Iris pigment epithelial cell (primary cell): ENCODE measurements at places on chromosomes 13 and 19.

GRCh38 chr13:113765564-113765910 lies 6.5 kb downstream of the TMEM255B start:
- no peak for DNase-seq

GRCh38 chr19:54653181-54653809 lies 9.5 kb upstream of the LILRB4 start:
- peak; percentile 33 for DNase-seq

- peak; percentile 71 for DNase-seq
These were observed 110.2 kb upstream of the SPATA13 start for GRCh38 chr13:24050292-24050711.

GRCh38 chr19:47523473-47523872 lies 8.6 kb upstream of the NAPA start:
- DNase-seq: no peak

DNA sequence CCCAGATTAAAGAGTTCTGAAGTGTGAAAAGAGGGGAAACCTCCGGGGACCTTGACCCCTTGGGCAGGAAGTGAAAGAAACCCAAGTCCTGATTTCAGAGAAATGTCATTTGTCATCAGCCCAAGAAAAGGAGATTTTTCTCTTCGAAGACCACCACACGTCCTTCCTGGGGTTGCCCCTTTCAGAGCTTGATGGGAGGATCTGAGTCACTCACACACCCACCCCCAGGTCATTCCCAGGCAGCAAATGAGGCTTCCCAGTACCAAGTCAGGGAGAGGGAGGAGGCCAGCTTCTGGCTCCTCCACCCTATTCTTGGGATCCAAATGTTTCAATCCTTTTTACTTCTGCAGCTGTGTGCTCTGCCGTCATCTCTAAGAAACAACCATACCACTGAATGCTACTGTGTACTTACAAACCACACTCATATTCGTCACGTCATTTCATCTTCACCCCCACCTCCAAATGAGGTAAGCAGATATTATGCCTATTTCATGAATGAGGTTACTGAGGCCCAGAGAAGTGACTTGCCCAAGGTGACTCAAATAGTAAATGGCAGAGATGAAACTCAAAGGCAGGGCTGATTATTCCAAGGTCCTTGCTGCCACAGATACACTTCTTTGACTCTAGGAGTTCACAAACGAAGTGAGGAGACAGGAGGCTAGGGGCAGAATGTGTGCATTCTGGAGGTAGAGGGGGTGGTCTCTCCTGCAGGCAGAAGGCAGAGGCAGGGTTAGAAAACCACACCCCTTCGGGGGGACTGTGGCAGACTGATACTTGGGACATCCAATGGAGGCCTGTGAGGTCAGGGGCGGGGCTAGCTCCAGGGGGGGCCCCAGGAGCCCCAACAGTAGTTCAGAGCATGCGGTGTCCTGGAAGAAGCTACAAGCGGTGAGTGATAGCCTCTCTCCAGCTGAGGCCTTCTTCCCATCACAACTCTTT lies 5.0 kb upstream of the KMT2B start:
- DNase-seq: no peak

DNA sequence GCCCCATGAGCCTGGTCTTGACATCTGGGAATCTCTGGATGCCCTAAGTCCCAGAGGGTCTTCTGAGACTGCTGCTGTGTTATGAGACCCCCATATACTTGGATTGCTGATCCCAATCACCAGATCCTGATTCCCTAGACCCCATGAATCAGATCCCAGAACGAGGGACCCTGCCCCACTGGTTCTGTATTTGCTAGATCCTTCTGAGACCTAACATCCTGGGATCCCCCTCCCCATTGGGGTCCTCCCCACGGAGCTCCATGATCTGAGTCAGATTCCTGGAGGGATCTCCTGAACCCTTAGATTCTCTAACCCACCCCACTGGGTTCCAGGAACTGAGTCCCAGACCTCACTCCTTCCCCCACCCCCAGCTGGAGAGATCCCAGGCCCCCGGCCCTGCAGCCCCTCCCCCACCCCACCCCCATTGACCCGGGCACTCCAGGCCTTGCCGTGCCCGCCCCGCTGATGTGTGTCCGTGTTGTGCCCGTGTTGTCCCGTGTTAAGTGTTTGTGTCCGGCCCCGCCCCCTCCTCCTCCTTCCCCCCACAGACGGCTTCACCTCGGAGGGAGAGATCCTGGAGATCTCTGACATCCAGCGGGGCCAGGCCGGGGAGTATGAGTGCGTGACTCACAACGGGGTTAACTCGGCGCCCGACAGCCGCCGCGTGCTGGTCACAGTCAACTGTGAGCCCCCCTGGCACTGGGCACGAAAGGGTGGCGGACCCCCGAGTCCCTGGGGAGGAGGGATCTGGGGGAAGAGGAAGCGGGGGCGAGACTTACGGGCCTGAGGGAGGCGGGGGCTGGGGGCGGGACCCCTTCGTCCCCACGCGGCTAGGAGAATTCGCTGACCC lies 15.0 kb downstream of the IGLON5 start:
- DNase-seq: no peak

DNA sequence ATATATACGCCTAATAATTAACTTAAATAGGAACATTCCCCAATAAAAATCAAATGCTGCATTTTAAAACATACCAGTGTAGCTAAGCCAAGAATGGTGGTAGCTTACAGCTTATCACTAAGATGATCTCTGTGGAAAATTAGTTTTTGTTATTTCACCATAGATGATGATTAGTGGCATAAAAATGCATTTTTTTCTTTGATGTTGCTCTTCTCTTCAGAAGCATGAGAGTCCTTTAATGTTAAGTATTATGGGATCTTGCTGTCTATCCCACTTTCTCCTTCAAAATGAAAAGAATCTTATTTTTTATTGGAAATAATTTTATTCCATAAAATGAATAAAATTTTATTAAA lies 731.0 kb downstream of the SLITRK1 start:
- peak; percentile 67 for DNase-seq

- no peak for DNase-seq
These were observed 52.8 kb downstream of the ZNF823 start for GRCh38 chr19:11685676-11686650.

DNA sequence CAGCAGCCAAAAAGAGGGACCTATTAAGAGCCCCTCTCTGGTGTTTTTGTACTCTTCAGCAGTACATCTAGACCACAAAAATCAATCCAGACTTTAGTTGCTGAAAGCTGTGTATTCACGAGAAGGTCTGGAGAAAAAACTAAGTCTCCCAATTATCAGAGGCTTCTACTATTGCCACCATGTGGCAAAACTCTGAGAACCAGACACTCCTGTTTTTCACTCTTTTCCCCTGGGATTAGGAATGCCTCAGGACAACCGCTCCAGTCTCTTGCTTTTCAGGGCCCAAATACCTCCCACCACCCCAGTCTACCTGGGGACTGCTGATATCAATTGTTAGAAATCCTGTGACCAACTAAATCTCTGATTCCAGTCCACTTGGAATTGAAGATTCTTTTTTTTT lies 30.1 kb upstream of the OBI1 start:
- no peak for DNase-seq

GRCh38 chr13:23671897-23672296 lies 101.7 kb downstream of the TNFRSF19 start:
- DNase-seq: peak; percentile 85

DNA sequence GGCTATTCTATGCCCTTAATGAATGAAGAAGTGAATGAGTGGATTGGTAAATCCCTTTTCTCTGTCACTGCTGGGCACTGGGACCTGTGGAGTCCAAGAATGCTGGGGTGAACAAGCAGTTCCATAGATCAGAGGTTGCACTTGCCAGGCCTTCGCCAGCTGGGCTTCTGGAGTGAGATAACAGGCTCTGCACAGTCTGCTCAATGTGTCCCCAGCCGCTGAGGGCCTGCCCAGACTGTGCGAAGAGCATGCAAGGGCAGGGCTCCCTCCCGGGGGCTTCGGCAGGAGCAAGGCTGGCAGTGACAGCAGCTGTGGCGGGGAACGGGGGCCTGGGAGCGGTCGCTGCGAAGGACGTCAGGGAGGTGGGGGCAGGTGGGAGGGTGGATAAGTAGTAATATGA lies 51.3 kb downstream of the ZNF536 start:
- no peak for DNase-seq

- no peak for DNase-seq
These were observed 665.0 kb upstream of the SLITRK6 start for GRCh38 chr13:86464193-86464592.

DNA sequence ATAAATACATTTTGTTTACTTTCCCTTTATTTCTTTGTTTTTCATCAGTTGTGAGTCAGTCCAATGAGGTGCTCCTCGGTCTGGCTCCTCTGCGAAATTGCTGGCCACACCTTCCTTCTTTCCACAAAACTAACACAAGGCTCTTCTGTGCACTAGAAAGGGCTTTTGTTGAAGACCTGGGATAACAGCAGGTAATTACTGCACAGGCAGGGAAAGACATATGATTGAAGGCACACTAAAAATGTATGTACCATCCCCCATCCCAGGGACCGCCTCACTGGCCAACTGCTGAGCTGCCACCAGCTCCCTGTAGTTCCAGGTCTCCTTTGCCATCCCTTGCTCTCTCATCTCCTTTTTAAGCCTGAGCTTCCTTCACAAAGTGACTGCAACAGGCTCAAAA lies 180.5 kb downstream of the EFNB2 start:
- DNase-seq: no peak

DNA sequence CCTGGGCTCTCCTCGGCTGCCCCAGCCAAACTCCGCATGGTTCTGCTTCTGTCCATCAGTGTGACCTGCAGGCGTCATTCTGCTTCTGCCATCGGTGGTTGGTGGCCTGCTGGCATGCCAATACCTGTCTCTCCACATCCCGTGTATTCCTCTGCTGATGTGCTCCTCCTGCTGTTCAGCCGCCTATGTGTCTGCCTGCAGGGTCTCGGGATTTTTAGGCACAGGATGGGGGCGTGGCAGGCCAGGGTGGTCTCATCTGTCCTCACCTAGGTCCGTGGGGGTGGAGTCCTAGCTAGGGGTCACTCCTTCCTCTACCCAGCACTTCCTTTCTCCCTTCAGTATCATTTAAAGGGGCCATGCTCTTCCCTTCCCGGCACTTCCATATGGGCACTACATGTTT lies 33.0 kb upstream of the SGCG start:
- no peak for DNase-seq

DNA sequence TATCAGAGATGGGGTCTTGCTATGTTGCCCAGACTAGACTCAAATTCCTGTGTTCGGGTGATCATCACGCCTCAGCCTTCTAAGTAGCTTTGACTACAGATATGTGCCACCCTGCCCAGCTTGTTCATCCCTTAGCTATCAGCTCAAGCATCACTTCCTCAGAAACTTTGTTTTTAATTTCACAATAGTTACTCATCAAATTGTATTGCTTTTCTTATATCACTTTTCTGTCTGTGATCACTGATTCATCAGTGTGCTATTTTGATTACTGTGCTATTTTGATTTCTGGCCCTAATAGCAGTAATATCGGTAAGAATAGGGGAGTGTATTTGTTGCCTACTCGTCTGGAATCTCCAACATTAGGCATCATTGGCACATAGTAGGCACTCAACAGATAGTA lies 878.6 kb upstream of the PCDH20 start:
- peak; percentile 31 for DNase-seq

DNA sequence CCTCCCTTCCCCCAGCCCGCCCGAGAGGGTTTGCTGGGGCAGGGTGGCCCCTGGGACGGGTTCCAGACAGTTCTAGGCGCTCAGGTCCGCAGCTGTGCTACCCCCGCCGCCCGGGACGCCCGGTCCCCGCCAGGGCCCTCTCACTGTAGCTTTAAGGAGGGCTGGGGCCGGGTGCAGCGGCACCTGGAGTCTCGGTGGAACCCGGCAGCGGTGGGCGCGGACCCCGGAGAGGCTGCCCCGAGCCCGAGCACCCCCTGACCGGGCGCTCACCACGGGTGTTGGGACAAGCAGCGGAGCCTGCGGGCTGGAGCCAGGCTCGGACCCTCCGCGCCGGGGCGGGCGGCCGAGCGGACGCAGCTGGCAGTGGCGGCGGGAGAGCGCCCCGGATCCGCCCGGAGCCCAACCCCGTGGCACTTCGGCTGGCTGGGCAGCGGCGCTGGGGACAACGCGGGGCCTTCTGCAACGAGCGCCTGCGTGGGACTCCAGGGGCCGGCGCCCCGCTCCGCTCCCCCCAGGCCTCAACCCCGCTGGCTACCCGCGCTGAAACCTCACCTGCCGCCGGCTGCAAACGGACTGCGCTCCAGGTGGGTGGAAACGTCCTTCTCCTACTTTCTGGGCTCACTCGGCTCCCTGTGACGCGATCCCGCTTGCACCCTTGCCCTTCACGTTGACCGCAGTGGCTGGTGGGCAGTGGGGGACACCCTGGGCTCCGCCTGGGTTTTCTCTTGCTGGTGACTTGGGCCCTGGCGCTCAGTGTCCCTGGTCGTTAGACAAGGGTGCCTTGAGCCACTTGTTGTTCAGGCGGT lies 81.1 kb downstream of the ZNF429 start:
- no peak for DNase-seq

DNA sequence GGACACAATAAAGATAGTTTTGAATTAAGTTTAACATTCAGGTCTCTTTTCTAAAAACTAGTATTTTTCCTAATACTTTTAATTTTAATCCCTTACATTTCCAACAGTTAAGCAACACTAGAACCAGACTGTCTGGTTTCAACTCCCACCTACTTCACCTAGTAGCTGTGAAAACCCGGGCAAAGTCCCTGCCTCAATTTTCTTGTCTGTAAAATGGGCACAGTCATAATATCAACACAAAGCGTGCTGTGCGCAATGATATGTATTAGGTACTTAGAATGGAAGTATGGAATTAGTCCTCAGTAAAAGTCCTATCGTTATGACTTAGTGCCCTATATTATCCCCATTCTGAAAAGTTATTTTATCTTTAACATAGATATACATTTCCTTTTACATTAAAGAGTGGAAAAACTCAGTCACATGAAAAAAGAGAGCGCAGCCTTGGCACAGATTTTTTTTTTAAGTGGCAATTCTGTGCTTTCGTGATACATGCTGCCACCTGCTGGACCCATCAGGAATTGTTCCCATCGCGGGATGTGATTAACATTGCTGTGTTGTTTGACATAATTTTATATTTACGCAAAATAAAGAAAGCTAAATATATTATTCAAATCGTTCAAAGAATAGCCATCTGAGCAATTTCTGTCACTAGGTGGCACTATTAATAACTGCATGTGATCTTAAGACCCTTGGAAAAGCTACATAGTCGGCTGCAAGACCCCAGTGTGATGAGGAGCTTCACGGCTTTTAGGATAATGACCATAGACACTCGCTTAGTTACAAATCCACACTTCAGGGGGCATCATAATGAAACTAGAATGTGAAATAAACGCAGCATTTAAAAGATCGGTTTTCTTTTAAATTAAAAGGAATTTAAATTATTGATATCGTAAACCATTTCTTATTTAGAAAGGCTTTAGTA lies 59.9 kb downstream of the LIG4 start:
- DNase-seq: peak; percentile 50
